ENCODE measurements at places on chromosomes 12 and 14.

- DNase-seq, result peak; percentile 30
Observed at GRCh38 chr12:51009056-51009440, 17.1 kb downstream of the SLC11A2 start.

- DNase-seq, result no peak
Observed at GRCh38 chr12:45247589-45247988, 31.7 kb downstream of the ANO6 start.

GRCh38 chr14:35247777-35248475 is 44.3 kb upstream of the PSMA6 start:
- DNase-seq, result no peak

- no peak for DNase-seq
Observed at GRCh38 chr14:51999084-51999483, 9.7 kb downstream of the RTRAF start.

DNA sequence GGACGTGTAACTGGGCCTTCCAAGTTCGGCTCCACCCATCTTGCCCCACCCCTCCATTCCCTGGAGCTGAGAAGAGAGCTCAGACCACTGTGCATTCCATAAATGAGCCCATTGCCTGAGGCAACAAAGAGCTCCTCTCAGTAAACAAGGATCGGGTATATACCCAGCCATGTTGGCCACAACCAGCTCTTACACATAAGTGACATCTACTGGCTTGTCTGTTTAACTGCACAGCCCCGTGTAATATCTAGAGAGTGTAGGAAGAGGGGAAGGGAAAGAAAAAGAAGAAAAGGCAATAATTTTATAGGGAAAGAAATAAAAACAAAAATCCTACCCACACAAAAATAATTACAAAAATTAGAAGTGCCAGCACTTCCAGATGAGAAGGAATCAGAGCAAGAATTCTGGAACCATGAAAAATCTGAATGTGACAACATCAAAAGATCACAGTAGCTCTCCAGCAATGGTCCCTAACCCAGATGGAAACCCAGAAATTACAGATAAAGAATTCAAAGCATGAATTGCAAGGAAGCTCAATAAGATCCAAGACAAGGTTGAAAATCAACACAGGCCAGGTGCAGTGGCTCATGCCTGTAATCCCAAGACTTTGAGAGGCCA is 308.1 kb downstream of the RPAP3 start:
- no peak for DNase-seq

DNA sequence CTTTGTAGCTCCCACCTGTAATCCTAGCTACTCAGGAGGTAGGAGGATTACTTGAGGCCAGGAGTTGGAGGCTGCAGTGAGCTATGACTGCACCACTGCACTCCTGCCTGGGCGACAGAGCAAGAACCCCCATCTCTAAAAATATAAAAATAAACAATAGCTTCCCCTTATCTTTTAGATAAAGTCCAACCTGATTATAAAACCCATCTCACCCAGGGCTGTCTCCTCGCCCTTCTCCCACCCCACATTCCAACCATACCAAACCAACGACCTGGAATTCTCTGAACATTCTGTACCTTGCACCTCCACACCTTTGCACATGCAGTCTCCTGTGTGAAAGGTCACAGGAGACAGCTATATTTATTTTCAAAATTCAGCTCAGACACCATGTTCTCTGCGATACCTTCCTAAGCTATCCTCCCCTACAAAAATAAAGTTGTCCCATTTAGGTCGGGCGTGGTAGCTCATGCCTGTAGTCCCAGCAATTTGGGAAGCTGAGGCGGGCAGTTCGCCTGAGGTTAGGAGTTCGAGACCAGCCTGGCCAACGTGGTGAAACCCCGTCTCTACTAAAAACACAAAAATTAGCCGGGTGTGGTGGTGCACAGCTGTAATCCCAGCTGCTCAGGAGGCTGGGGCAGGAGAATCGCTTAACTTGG is 7.7 kb downstream of the SLC7A7 start:
- no peak for DNase-seq

DNA sequence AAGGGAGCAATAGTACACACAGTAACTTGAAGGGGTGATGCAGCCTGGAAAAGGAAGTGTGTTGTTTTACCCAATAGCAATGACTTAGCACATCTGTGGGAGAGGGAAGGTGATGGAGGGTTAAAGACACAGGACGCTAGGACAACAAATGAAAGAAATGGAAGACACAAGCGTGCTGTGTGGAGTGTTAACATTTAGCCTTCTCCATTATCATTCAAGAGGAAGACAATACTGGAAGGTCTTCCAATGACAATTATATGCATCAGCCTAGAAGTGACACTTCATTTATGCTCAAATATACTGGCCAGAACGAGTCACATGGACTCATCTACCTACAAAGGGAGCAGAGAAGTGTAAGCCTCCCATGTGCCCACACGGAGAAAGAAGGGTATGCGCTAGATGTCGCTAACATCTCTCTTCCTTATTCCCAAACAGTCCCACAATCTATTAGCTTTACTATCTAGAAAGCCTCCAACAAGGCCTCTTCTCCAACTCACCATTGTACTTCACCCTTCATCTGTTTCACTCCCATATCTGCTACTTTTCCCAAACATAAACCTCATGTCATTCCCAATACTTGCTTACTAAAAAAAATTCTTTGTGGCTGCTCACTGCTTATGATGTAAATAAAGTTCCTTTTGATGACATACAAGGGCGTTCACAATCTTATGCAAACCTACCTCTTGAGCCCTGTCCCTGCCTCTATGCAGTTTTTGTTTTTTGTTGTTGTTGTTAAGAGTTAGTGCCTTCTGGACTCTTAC is 20.3 kb downstream of the PPM1H start:
- DNase-seq, result no peak

- DNase-seq, result no peak
Observed at GRCh38 chr12:124525455-124525854, 42.0 kb downstream of the NCOR2 start.

DNA sequence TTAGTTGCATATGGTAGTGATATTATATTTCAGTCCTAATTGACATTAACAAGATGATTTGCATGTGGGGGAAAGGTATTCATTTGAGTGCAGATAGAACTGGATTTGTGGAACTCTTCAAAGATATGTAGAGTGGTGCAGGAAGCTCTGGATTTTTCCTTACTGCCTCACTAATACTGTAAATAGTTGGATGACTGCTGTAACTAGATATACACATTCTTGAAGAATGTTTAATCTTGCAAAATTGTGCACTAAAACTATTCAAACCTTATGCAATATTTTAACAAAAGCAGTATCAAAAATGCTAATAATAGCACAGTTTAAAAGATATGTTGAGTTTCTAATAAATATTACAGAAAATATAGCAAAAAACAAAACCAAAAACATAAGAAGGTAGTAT is 43.1 kb upstream of the ATF7IP start:
- DNase-seq, result no peak

- DNase-seq, result no peak
Observed at GRCh38 chr12:122024132-122024785, 2.6 kb downstream of the BCL7A start.

GRCh38 chr12:12586879-12587675 is 24.4 kb upstream of the DUSP16 start:
- no peak for DNase-seq

- no peak for DNase-seq
Observed at GRCh38 chr12:107570721-107571120, 114.9 kb upstream of the PWP1 start.

DNA sequence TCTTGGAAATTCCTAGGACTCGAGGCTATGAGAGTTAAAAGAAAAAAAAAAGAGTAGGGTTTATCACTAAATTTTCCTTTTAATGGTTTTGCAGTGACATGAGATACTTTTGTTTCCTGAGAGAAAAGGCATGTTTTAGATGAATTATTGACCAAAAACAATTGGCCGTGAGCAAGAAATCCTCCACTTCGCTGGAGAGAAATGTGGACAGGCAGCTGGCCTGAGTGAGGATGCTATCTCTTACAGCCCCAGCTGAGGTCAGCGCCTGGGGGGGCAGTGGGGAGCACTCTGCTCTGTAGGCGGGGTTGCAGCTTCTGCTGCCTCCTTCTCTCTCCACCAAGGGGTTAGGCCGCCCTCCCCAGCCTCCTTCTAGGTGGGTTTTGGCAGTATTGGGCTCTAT is 54.7 kb downstream of the PRIMA1 start:
- DNase-seq, result no peak

DNA sequence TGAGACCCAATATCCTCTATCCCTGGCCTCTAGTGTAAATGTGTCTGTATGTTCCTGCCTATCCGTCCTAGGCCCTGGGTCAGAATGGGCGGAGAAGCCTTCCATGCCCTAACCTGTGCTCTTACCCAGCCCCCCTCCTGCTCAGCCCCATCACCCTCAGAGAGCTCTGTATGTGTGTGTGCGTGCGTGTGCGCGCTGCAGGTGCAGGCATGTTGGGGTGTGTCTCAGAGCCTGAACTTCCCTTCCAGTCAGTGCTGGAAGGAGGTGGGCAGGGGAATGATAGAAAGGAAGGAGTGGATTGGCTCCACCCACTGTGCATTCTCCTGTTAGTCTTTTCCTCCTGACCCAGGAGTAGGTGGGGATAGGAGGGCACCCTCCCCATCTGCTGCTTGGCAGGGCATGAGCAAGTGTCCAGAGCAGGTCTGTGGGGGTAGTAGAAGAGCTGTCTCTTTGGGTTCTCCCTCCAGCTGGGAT is 7.2 kb downstream of the NAB2 start:
- DNase-seq, result no peak

GRCh38 chr12:2160043-2160442 is 107.3 kb downstream of the CACNA1C start:
- no peak for DNase-seq

GRCh38 chr12:19525274-19525673 is 86.0 kb downstream of the AEBP2 start:
- DNase-seq, result no peak

- no peak for DNase-seq
Observed at GRCh38 chr14:26377150-26377549, 220.7 kb downstream of the NOVA1 start.

DNA sequence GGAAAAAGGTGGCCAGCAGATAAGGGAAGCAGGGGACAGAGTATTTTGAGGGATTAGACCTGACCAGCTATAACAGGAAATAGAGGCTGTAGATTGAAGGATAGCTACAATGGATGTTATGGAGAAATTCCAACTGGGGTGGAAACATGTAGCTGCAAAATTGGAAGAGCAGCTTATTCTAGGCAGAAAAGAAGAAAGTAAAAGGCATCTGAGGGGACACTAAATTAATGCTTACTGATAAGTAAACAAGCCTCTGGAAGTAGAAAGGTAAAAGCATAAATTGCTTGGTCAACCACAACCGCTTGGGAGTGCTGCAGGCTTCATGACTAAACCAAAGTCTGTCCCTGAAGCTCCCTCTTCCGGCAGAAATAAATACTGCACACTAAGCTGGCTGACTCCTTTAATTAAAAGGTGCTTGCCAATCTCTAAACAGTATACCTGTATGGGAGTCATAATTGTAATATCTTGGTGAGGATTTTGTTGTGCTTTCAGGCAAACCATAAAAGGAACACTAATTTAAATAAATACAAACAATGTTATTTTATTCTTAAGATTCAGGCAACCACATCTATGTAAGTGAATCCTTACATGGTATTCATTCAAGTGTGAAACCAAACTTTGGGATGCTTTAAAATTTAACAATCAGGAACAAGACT is 7.7 kb downstream of the UBC start:
- DNase-seq, result peak; percentile 42

- DNase-seq, result no peak
Observed at GRCh38 chr12:123479442-123480180, 21.7 kb downstream of the SNRNP35 start.

GRCh38 chr12:88860851-88861250 is 280.6 kb upstream of the KITLG start:
- DNase-seq, result no peak

GRCh38 chr12:118480235-118480634 is 103.9 kb downstream of the SUDS3 start:
- DNase-seq, result no peak

DNA sequence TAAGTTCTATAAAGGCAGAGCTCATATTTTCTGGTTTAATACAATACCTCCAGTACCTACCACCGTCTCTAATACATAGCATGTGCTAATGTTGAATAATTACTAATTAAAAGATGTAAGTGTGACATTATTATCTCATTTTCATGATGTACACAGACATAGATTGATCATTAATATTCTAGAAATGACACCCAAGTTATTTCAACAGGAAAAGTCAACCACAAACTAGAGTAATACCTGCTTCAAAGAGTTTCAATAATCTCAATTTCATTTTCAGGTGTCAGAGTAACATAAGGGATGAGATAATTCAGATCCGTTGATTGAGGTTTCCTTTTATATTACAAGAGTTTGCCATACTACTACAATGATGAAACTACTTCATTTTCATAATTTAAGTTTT is 388.9 kb downstream of the SOX5 start:
- no peak for DNase-seq

- no peak for DNase-seq
Observed at GRCh38 chr14:51967521-51967920, 21.8 kb upstream of the RTRAF start.

GRCh38 chr12:83471341-83471740 is 784.6 kb downstream of the TMTC2 start:
- DNase-seq, result no peak

DNA sequence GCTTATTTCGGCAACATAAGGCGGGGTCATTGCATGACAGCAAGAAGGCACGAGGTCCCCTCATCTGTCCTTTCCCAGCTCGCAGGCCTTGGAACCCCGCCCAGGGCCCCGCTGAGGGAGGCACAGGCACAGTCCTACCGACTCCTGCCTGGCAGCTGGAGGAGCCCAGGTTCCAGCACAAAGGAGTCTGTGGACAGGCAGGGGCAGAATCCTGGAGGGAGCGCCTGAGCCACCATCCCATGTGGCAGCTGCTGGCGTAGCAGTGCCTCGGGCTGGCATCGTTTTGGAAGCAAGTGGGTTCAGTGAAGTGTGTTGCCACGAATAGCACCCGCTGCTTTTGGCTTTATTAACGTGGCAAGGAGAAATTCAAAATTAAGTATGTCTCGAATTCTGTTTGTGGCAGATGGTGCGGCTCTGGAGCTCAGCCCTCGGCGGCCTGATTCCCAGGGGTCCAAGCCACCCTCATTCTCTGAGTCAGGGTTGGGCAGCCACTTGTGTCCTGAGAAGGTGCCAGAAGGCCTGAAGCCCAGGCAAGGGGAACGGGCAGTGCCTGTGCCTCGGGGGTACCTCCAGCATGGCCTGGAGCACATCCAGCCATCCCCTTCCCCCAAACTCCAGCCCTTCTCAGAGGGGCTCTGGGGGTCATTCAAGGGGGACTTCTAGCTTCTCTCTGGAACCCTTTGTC is 35.9 kb downstream of the SLC8B1 start:
- DNase-seq, result no peak

- DNase-seq, result no peak
Observed at GRCh38 chr12:6080149-6081045, 44.1 kb downstream of the VWF start.

GRCh38 chr12:124191024-124191359 is 103.9 kb upstream of the RFLNA start:
- no peak for DNase-seq

- DNase-seq, result no peak
Observed at GRCh38 chr12:5783289-5783920, 161.7 kb downstream of the ANO2 start.

GRCh38 chr12:94760786-94761185 is 110.4 kb upstream of the TMCC3 start:
- no peak for DNase-seq

DNA sequence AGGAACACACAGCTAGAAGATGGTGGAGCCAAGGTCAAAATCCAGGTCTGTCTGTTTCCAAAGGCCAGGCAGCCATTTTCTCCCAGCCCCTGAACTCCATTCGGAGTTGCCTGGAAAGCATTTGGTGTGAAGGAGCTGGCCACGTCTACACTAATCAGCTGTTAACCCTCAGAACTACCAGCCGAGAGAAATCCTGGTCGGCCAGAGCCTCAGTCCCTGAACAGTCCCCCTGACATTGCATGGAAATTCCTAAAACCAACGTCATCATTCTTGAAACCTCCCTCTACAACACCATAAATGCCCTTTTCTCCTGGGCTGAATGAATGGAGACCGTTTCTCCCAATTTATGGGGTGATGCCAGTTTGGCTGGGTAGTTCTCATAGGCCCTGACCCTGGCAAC is 245.6 kb downstream of the SLC41A2 start:
- no peak for DNase-seq

Measured in T-helper 2 cell (primary cell).